Gastroesophageal sphincter (tissue), 4 donors: ENCODE measurements at places on chromosomes 7 and 10.

DNA sequence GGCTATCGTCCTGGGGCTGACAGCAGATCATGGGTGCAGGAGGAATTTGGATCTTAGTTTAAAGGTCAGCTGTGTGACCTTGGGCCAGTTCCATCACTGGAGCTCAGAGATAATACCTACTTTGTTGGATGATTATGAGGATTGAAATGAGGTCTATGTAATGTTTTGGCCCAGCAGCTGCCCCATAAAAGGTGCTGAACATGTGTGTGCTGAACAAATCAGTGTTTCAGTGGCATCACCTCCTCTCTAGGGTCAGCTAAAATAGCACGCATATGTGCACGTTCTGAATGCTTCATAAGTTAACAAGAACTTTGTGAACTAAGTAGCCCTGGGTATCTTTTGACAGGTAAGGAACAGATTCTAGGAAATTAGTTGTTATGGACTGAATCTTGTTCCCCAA, 84.8 kb upstream of the LRRC18 start:
- no peak for ATAC-seq

DNA sequence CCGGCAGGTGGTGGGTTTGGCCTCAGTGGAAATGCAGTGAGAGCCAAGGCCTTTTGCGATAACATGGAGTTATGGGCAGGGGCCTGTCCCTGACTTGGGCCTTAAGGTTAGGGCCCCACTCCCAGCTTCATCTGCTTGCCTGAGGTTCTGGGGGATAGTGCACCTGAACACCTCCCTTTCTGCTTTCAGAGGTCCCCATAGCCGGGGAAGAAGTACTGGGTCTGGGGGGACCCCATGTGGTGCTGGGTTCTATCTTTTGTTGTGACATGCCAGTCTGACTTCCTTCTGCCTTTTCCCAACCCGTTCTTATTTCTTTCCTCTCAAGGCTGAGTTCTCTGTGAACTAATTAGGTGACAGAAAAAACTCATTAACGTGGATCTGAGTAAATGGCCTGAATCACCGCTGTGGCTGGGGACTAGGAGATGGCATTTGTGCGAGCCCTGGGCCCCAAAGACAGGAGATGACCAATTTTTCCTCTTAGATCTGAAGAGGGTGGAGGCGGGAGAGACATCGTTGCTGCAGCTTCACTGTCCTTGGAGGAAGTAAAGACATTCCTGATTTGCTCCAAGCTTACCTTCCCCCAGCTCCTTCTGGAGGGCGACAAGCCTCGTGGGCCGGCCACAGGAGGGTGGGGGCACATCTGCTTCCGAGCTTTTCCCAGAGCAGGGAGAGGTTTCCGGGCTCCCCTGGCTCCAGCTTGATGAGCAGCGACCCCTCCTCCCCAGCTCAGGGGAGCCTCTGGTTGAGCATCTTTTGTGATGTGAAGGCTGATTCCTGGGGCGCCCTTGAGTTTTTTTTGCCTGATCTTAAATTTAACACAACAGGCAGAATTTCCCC, 2.0 kb downstream of the AGAP3 start:
- no peak for ATAC-seq

GRCh38 chr7:42947521-42947920, 15.3 kb downstream of the MRPL32 start:
- no peak for ATAC-seq

GRCh38 chr10:64277536-64277935, 756.3 kb downstream of the REEP3 start:
- ATAC-seq = no peak

DNA sequence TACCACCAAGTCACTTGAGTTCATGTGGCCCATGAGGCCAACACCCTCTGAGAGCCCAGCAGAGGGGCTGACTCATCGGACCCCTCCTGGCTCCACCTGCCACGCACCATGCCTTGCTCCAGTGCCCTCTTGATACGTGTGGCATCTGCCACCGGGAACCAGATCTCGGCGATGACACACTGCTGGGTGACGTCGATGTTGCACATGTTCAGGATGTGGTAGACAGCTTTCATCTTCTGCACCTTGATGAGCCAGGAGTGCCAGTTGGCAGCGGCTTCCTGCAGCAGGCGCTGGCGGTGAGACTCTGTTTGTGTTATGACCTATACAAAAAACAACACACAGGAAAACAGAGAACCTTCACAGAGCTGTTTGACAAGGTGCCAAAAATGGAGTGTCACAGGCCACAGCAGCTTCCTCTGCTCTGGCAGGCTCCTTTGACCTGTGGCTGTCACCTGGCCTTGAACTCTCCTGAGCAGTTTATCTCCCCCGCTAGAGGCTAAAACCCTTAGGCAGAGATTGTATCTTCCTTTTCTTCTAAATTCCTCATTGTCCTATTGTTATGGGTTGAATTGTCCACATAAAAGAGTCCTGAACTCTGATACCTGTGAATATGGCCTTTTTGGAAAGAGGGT, 45.2 kb upstream of the TMEM213 start:
- ATAC-seq = peak; percentile 31

DNA sequence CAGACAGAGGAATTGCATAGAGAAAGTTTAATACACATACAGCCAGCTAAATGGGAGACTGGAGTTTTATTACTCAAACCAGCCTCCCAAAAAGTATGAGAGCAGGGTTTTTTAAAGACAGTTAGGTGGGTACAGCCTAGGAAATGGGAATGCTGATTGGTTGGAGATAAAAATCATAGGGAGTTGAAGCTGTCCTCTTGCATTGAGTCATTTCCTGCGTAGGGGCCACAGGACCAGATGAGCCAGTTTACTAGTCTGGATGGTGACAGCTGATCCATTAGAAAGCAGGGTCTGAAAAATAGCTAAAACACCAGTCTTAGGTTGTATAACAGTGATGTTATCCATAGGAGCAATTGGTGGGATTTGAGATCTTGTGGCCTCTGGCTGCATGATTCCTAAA, 76.1 kb upstream of the POM121L12 start:
- no peak for ATAC-seq

GRCh38 chr10:2301227-2301626, 563.9 kb upstream of the ADARB2 start:
- no peak for ATAC-seq

- ATAC-seq = no peak
Observed at GRCh38 chr10:9311702-9312499, 1257.4 kb downstream of the GATA3 start.

DNA sequence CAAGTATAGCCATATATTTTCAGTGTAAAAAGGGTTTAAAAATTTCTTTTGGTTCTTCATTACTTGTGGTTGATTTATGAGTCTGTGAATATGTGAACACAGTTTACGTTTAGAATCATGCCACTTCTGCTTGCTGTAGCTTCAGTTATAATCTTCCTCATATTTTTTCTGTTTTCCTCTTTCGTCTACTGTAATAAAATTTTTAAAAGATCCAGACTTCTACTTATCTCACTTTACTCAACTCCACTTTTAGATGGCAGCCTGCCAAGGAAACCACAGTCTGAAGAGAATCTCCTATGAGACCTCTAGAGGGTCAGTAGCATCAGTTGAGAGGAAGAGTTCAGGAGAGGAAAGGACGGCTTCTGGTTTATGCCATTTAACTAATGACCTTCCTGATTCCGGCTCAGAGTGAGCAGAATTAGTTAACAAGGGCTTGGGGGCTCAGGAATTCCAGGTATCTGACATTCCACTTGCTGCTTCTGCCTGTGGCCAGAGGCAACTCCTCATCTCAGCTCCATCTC, 21.4 kb downstream of the CREB5 start:
- no peak for ATAC-seq

DNA sequence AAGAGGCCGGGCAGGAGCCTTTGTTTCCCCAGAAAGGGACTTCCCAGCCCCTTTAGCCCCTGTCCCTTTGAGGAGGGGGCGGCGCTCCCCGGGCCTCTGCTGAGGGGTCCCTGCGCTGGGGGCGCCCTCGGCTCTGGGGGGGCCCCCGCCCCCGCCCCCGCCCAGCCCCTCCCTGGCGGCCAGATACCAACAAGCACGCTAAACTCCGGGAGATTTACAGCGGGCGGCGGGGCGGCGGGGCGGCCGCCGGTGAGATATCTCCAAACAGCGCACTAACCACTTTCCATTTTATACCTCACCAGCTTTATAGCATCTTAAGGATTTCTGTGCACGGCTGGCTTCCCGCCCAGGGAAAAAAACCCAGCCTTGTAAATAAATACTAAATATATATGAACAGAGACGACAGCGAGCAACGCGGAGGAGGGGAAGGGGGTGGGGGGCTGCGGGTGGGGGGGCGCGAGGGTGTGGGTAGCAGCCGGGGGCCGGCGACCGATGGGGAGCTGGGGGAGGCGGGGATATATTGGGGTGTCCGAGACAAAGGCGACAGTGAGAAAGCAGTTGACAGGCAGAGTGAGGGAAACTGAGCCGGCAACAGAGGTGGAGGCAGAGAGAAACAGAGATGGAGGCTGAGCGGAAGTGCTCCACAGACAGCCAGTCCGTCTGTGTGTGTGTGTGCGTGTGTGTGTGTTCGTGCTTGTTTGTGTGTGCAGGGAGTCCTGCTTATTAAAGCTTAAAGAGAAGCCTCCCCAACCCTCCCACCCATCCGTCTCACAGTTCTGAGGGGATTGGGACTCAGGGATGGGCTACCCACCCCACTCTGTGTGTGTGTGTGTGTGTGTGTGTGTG, 85.8 kb downstream of the HIF1AN start:
- no peak for ATAC-seq

DNA sequence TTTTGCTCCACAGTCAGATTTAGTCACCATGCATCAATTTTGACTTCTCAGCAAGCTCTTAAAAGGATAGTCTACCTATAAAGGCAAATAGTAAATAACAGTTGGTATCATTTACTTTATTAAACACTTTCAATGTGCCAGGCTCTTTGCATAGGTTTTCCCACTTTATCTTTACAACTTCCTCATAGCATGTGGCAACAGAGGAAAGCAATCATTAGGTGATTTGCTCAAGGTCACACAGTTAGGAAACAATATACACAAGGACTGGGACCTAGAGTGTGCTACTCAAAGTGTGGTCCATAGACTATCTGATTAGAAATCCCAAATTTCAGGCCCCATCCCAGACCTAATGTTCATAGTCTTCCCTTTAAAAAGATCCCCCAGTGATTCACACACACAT, 212.3 kb downstream of the MTERF1 start:
- ATAC-seq = no peak

DNA sequence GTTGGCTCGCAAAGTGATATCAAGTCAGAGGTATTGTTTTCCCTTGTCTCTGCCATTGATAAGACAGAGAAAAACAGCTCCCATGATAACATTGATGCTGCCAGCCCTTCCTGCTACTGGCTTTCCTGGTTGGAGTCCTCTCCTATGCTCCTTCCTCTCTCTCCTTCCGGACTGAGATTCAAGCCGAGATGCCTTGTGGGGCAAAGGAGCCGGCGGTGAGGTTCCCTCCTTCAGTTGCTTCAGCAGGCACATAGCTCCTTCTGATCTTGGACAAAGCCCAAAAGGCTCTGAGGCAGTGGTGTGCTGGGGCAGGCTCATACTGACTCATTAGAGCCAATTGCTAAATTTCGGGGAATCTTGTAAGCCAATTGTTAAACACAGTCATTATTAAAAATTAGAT, 8.8 kb upstream of the ZCCHC24 start:
- ATAC-seq = peak; percentile 85

DNA sequence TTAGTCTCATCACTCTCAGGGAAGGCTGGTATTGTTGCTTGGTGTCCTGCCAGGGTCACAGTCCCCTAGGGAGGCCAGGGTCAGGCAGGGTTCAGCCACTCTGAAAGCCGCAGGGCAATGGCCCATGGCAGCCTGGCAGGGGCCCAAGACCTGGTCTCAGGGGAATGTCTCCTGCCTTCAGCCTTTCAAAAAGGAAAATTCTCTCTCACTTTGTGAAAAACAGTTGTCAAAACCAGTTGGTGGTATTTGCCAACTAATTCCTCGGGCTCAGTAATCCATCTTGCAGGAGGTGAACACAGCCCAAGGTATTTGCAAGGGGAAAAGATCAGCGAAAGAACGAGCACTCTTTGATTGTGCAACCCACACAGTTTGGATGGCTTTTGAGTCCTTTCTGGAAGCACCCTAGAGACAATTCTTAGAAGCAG, 101.5 kb downstream of the JCAD start:
- ATAC-seq = peak; percentile 84

- ATAC-seq = no peak
Observed at GRCh38 chr10:90398566-90398965, 459.3 kb downstream of the HTR7 start.

DNA sequence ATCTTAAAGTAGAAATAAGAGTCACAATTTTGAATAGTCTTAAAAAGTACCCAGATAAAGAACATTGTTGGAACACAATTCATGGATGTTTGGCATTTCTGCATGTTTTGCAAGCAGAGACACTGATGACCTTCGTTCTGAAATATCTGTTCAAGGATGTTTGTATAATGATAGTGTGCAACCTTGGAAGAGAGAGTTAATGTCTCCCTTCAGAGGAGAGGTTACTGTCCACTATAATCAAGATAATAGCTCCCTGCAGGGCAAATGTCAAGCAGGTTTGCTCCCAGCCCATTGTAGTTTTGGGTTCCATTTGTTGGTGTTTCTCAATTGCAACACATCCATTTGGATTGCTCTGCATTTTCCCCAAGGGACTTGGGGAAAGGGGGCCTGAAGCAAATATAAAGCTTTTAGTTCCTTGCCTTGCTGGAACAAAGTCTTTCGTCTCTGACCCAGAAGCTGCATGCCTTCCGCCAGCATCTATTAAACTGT, 45.2 kb downstream of the COL1A2 start:
- ATAC-seq = no peak

GRCh38 chr10:118839348-118839747, 84.6 kb upstream of the CACUL1 start:
- ATAC-seq = no peak

GRCh38 chr7:121159553-121159952, 169.2 kb upstream of the WNT16 start:
- no peak for ATAC-seq

GRCh38 chr10:28785018-28785417, 107.7 kb downstream of the BAMBI start:
- ATAC-seq = no peak

GRCh38 chr7:103622274-103622673, 176.3 kb upstream of the SLC26A5 start:
- ATAC-seq = no peak

DNA sequence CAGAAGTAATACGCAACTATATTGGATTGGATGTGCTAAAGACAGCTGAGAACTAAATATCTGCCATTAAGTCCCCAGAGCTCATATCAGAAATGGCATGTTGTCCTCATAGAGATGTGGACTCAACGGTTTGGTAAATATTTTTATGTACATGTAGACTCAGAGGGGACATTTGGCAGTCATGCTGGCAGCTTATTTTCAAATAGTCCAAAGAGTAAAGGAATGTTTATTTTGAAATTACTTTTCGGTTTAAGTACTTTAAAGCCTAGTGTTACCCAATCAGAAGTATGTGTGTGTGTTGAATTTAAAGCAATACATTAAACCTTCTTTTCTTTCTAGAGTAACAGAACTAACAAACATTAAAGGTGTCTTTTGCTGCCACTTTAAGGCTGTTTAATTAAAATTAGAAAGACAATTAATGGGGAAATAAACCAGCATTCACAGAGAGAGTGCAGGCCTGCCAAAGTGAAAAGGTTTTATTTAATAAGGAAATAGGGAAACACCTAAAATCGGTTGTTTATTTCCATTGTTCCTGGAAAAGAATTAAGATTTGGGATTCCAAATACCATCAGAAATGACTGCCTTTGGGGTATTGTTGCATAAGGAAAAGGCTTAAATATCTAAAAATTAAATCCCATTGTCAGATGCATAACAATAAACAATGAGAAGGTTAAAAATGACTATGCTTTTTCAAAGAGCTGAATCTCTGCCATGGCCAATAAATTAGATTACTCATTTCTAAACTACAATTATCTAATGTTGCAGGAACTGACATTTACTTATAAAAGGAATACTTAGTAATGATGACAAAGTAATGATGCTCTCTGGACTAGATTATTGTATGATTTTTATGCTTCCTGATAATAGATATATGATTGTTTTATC, 113.4 kb upstream of the AHR start:
- ATAC-seq = no peak
